Activated CD4-positive, alpha-beta T cell treated with anti-CD3 and anti-CD28 coated beads, Interleukin-2, amount 10 ng/mL, durations not matched to agents 7 days and 5 days (primary cell): ENCODE measurements at places on chromosomes 2 and 18.

DNA sequence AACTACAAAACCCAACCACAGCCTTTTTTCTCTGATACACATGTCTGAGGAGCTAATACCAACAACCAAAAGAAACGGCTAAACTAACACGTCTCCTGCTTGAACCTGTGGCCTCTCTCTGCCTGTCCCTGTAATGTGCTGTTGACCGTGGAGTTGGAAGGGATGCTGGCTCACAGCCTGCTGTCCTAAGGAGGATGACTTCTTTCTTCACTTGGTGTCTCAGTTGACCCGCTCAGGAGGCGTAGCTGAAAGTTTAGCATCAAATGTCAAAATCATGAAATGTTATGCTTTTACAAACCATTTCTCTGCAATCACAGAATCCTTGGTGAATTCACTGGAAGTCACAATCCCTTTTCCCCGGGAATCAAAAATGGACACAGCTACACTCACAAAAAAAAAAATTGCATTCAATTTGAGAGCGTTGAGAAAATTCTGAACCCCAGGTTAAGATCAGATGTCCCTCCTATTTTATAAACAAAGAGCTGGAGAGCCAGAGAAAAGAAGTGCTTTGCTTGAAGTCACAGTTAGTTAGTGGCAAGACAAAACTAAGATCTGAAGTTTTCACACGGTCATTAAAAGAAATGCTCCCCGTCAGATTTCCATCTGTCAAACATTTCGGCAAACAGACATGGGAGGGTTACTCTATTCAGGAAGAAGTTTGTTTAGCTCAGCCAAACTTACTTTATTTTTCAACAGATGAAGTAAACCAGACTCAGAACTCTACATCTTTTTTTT is 74.3 kb downstream of the IRS1 start:
- peaks cover 27% of the 10 kb centered on the region for H3K27me3 ChIP-seq
- DNase-seq = no peak
- H3K4me3 ChIP-seq = no peak overlapping the region
- H3K36me3 ChIP-seq = no peaks in the 10 kb centered on the region
- peaks cover 2% of the 10 kb centered on the region for H3K4me1 ChIP-seq

GRCh38 chr2:100174026-100174431 is 31.6 kb upstream of the AFF3 start:
- H3K27me3 ChIP-seq = peaks cover 4% of the 10 kb centered on the region
- H3K36me3 ChIP-seq = no peaks in the 10 kb centered on the region
- no peak overlapping the region for H3K27ac ChIP-seq
- no peak for DNase-seq
- H3K4me3 ChIP-seq = no peak overlapping the region

- no peaks in the 10 kb centered on the region for H3K27me3 ChIP-seq
- H3K4me1 ChIP-seq = no peaks in the 10 kb centered on the region
- no peaks in the 10 kb centered on the region for H3K36me3 ChIP-seq
- no peak overlapping the region for H3K27ac ChIP-seq
- no peak for DNase-seq
Observed at GRCh38 chr2:132813422-132813821, 143.4 kb upstream of the LYPD1 start.

- H3K36me3 ChIP-seq = no peaks in the 10 kb centered on the region
- no peak for DNase-seq
- no peaks in the 10 kb centered on the region for H3K27me3 ChIP-seq
- no peak overlapping the region for H3K4me3 ChIP-seq
- no peak overlapping the region for H3K27ac ChIP-seq
Observed at GRCh38 chr2:137493261-137493660, 471.0 kb upstream of the HNMT start.

GRCh38 chr2:170823898-170824215 is 7.2 kb downstream of the GAD1 start:
- no peak overlapping the region for H3K27ac ChIP-seq
- peaks cover 72% of the 10 kb centered on the region for H3K27me3 ChIP-seq
- H3K36me3 ChIP-seq = peaks cover 2% of the 10 kb centered on the region
- H3K4me3 ChIP-seq = no peak overlapping the region
- H3K4me1 ChIP-seq = peaks cover 28% of the 10 kb centered on the region

DNA sequence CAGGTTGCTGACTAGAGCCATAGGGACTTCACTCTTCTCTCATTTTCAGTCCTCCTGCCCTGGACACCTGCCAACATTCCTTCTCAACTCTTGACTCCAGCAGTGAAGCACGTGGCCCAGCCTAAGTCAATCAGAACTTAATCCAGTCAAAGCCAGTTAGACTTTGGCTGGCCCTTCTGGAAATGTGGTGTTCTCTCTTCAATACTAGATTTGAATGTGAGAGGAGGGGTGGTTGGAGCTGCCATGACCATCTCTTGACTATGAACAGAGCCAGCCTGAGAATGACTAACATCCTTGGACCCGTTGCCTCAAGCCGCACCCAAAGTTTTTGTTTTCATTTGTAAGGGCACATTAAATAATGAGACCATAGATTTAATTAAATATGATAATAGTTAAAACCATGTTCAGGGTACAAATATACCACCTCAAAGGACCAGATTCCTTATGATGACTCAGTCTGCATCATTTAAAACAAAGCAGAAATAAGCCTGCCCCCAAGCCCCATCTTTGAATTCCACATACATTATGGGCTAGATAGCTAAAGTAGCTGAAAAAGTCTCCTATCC is 49.7 kb upstream of the RASGRP3 start:
- no peaks in the 10 kb centered on the region for H3K36me3 ChIP-seq
- peaks cover 3% of the 10 kb centered on the region for H3K27me3 ChIP-seq
- no peak overlapping the region for H3K4me3 ChIP-seq
- no peak for DNase-seq
- H3K27ac ChIP-seq = no peak overlapping the region

DNA sequence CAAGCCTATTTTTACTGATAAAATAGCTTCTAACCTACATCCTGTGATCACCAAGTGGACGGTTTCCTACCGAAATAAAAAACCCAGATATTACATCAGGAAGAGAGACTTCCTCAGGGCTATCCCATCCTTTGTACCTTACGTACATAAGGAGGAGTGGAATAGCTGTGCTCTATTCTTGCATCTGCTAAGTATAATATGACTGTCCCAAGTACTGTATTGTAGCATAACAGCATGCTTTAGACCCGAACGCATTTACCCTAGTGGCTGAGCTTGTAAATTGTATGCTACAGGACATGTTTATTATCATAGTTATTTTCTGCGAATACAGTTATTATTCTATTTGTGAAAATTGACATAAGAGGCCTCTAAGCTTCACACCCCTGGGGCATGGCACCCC is 302.4 kb downstream of the CLIP4 start:
- H3K4me3 ChIP-seq = no peak overlapping the region
- H3K27me3 ChIP-seq = peaks cover 3% of the 10 kb centered on the region
- DNase-seq = no peak
- H3K27ac ChIP-seq = no peak overlapping the region
- no peaks in the 10 kb centered on the region for H3K4me1 ChIP-seq
- H3K36me3 ChIP-seq = no peaks in the 10 kb centered on the region

DNA sequence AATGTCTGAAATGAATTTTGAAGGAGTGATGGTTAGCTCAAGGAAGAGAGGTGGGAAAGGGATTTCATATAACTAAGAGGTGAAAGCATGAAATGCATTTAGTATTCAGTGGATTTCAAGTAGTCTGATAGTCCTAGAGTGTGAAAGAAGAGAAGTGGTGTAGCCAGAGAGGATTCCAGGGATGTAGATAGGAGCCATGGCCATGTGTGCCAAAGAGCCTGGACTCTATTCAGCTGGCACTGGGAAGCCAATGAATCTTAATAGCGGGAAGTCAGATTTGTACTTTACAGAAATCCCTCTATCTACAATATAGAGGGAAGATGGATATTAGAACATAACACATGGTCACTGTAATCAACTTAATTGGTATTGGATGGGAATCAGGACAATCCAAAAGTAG is 8.3 kb upstream of the BOLL start:
- H3K4me1 ChIP-seq = no peaks in the 10 kb centered on the region
- H3K4me3 ChIP-seq = no peak overlapping the region

DNA sequence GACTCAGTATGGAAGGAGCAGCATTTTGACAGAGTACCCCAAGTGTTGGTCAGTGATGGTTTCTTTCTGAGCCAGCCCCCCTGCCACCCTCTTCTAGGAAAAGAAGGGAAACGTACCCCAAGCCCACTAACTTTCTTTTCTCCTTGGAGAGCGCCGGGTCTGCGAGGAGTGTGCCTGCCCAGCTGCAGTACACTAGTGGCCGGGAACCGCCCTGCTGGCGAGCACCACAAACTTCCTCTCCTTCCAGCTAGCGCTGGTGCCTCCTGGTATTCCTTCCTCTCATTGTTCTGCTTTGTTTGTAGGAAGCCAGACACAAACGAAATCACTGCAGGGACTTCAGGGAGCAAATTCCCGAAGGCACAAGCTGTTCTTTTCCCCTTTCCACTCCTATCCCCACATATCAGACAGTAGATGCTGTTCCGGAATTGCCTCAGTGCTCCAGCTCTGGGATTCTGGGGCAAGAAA is 1.8 kb downstream of the CCDC85A start:
- H3K4me3 ChIP-seq = peak overlapping the region; percentile 13
- H3K27ac ChIP-seq = no peak overlapping the region
- H3K27me3 ChIP-seq = peaks cover 53% of the 10 kb centered on the region
- DNase-seq = no peak
- H3K4me1 ChIP-seq = peaks cover 9% of the 10 kb centered on the region
- no peaks in the 10 kb centered on the region for H3K36me3 ChIP-seq

GRCh38 chr2:129361688-129362087 is 617.8 kb upstream of the RAB6C start:
- H3K27ac ChIP-seq = no peak overlapping the region
- no peaks in the 10 kb centered on the region for H3K27me3 ChIP-seq

DNA sequence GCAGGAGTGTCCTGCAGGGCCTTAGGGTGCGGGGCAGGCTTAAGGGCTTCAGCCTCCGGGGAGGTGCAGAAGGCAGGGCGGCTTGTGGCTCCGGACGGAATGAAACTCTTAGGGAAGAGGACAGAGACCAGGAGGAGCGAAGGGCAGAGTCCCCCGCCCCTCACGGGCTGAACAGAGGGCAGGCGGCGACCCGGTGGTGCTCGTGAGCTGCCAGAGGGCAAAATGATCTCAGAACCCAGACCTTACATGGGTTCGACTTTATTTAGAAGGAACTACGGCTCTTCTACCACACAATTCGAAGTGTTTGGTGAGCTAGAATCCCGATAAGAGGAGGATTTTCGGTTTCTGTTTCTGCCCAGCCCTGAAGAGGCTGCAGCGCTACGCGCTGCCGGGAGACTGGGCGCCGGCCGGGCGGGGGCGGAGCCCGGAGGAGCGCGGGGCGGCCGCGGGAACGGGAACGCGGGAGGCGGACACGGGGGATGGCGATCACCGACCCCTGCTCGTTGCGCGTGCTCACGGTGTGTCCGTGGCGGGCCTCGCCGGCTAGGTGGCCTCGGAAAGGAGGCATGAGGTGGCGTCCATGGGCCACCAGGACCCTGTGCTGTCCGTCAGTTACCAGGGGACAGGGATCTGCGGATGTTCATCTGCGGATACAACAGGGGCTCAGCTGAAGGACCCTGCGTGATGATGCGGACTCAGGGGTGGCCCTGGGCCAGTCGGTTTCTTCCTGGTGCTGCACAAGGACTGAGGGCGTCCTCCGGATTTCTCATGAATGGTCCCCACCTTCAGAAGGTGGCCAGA is 4.2 kb upstream of the SP100 start:
- peak overlapping the region; percentile 100 for H3K27ac ChIP-seq
- H3K27me3 ChIP-seq = no peaks in the 10 kb centered on the region
- H3K4me1 ChIP-seq = peaks cover 83% of the 10 kb centered on the region
- peak overlapping the region; percentile 97 for H3K4me3 ChIP-seq
- DNase-seq = peak; percentile 75
- H3K36me3 ChIP-seq = peaks cover 39% of the 10 kb centered on the region

- no peaks in the 10 kb centered on the region for H3K36me3 ChIP-seq
- DNase-seq = no peak
- no peaks in the 10 kb centered on the region for H3K27me3 ChIP-seq
Observed at GRCh38 chr2:153940511-153940910, 68.8 kb downstream of the GALNT13 start.

GRCh38 chr18:57087644-57088376 is 59.1 kb upstream of the BOD1L2 start:
- H3K27ac ChIP-seq = no peak overlapping the region
- no peak for DNase-seq
- peaks cover 12% of the 10 kb centered on the region for H3K27me3 ChIP-seq
- no peaks in the 10 kb centered on the region for H3K36me3 ChIP-seq
- H3K4me3 ChIP-seq = no peak overlapping the region
- peaks cover 13% of the 10 kb centered on the region for H3K4me1 ChIP-seq

- peaks cover 2% of the 10 kb centered on the region for H3K27me3 ChIP-seq
- H3K4me3 ChIP-seq = no peak overlapping the region
- no peak overlapping the region for H3K27ac ChIP-seq
- H3K4me1 ChIP-seq = peaks cover 3% of the 10 kb centered on the region
- H3K36me3 ChIP-seq = no peaks in the 10 kb centered on the region
Observed at GRCh38 chr2:241062389-241063092, 39.5 kb downstream of the MTERF4 start.

DNA sequence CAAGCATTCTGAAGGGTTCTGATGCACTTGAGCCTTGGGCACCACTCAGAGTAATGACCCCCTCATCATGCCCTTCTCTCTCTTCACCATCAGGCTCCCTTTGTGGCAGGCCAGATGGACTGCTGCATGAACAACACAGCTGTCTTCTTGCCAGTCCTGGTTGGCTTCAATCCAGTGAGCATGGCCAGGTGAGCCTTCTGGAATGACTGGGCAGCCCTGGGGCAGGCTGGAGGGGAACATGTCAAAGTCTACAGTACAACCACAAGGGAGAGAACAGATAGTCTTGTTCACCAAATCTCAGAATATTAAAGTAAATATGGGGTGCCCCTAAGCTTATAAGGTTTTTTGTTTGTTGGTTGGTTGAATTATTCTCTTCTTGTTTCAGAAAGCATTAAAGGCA is 4.4 kb downstream of the GCKR start:
- DNase-seq = no peak
- H3K27ac ChIP-seq = no peak overlapping the region
- H3K4me1 ChIP-seq = peaks cover under 1% of the 10 kb centered on the region
- no peak overlapping the region for H3K4me3 ChIP-seq

GRCh38 chr18:21084511-21085078 is 27.0 kb downstream of the ROCK1 start:
- no peak overlapping the region for H3K27ac ChIP-seq
- no peaks in the 10 kb centered on the region for H3K27me3 ChIP-seq
- peaks cover 52% of the 10 kb centered on the region for H3K36me3 ChIP-seq
- H3K4me1 ChIP-seq = peaks cover 44% of the 10 kb centered on the region
- no peak for DNase-seq

GRCh38 chr2:203586206-203586605 is 51.1 kb upstream of the RAPH1 start:
- H3K27ac ChIP-seq = no peak overlapping the region
- H3K36me3 ChIP-seq = no peaks in the 10 kb centered on the region
- peaks cover 31% of the 10 kb centered on the region for H3K27me3 ChIP-seq

DNA sequence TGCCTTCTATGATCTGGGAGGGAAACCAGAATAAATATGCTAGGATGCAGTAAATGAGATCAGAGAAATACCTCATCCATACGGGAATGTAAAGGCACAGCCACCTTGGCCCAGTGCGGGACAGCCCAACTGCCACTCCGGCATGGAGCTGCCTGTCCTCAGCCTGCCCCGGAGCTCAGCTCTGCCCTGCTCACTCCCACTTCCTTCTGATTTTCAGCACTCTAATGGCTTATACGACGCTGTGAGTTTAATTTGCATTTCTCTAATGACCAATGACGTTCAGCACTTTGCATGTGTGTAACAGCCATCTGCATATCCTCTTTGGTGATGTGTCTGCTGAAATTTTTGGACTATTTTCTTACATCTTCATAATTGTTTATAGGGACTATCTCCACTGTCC is 172.5 kb upstream of the RAB6C start:
- DNase-seq = no peak
- no peaks in the 10 kb centered on the region for H3K4me1 ChIP-seq
- H3K27ac ChIP-seq = no peak overlapping the region
- no peaks in the 10 kb centered on the region for H3K36me3 ChIP-seq

GRCh38 chr2:8307606-8308180 is 374.2 kb upstream of the ID2 start:
- no peak for DNase-seq
- H3K36me3 ChIP-seq = peaks cover 3% of the 10 kb centered on the region
- H3K4me3 ChIP-seq = no peak overlapping the region
- H3K27ac ChIP-seq = no peak overlapping the region
